ENCODE measurements at places on chromosomes 4 and X.

DNA sequence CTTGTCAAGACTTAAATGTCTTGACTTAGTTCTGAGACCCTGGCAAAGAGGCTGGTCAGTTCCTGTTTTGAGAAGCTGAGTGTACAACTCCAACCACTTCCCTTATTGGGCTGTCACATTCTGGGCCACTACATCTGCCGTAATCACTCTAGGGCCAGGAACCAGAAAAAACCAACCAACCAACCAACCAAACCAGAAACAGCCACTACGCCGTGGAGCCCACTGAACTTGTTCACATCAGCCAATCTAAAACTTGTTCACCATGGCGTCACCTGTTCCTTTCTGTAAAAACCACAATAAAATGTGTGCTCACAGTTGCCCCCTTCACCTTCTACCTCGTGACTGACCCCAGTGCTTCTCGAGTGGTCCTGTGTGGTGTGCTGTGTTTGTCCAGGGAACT lies 107.3 kb downstream of the JADE1 start:
- DNase-seq, result peak; percentile 92

- DNase-seq, result peak; percentile 36
Observed at GRCh38 chrX:100745806-100746537, 14.1 kb upstream of the SYTL4 start.

- no peak for DNase-seq
Observed at GRCh38 chr4:13703096-13703495, 75.6 kb upstream of the BOD1L1 start.

DNA sequence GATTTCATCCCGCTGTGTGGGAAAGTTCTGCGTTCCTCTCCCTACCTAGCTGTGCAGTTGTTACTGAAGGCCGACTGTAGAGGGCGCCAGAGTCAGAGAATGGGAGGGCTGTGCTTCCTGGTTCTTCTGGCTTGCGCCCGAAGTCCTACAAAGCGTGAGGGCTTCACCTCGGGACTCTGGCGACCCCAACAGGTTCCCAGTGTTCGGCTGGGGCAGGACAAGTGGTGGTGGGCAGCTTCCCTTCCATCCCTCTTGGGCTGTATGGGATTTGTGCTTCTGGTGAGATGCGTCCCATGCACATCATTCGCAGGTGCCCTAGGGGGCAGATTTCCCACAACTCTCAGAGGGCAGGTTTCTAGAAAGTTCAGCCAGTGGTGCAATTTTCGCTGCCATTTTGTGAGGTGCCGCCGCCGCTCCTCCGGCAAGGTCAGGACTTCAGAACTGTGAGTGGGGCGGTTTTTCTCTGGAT lies 27.3 kb downstream of the CT45A1 start:
- peak; percentile 75 for DNase-seq

GRCh38 chrX:15465896-15466651 lies 27.1 kb downstream of the PIR start:
- peak; percentile 22 for DNase-seq

DNA sequence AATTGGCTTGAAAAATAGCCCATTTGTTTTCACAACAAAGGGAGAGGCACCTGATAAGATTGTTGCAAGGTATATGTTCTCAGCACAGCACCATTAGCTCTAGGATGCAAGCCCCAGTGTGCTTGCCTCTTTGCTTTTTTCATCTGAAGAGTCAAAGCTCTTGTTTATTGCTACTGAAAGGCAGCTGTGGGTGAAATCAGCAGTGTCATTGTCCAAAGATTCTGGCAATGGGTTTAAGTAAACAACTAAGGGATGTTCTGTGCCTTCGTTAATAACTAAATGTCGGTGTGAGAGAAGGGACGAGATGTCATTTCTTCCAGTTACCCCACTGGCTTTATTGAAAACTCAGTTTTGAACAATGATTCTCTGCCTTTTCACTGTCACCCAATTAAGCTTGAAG lies 567.7 kb downstream of the KCNIP4 start:
- no peak for DNase-seq

GRCh38 chrX:41693024-41693423 lies 4.3 kb downstream of the GPR34 start:
- DNase-seq, result no peak

DNA sequence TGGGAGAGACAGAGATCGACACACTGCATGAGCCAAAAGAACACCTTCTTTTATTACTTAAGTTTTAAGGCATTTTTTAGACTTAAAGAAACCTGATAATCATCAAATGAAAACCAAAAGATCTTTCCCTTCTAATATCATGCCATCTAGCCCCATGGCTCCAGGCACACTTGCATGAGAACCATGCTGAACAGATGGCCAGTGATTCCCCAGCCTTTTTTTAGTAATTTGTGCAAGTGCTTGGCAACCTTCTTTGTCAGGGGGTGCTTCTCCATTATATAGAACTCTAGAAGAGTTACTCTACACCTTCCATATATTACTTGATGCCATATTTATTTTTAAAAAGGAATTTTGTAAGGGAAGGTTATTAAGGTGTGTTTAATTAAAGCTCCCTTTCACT lies 182.2 kb upstream of the TEX13C start:
- DNase-seq, result no peak

- no peak for DNase-seq
Observed at GRCh38 chr4:163167333-163167626, 590 bp upstream of the NAF1 start.

GRCh38 chr4:21290562-21290961 lies 590.3 kb downstream of the PACRGL start:
- no peak for DNase-seq

DNA sequence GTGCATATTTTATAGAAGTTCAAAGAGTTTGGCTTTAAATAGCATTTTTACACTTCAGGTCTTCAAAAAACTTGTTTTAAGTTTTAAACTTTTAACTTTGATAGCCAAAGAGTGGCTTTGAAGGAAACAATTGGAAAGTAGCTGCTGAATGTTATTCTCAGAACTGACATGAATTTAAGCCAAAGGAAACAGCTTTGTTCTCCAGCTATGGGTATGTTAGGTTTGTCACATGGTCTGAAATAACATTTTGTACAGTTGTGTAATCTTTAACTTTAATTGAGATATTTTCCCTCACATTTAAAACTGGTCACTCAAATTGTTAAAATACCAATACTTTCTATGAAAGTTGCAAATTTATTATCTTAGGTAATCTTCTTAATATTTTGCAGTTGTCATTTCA lies 564.7 kb downstream of the IL15 start:
- DNase-seq, result no peak

DNA sequence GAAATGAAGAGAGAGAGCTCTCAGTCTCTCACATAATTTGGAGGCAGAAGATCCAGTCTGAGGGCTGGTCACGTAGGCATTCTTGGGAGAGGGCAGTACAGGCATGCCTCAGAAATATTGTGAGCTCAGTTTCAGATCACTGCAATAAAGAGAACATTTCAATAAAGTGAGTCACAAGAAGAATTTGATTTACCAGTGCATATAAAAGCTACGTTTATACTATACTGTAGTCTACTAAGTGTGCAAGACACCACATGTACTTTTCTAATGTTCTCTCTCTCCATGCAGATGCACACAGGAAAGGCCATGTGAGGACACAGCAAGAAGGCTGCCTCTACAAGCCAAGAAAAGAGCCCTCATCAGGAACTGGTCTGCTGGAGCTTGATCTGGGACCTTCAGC lies 583.5 kb upstream of the FAT1 start:
- DNase-seq, result no peak

- no peak for DNase-seq
Observed at GRCh38 chr4:4320951-4321714, 31.1 kb downstream of the ZBTB49 start.

GRCh38 chr4:85907001-85907400 lies 432.1 kb downstream of the ARHGAP24 start:
- DNase-seq, result no peak

DNA sequence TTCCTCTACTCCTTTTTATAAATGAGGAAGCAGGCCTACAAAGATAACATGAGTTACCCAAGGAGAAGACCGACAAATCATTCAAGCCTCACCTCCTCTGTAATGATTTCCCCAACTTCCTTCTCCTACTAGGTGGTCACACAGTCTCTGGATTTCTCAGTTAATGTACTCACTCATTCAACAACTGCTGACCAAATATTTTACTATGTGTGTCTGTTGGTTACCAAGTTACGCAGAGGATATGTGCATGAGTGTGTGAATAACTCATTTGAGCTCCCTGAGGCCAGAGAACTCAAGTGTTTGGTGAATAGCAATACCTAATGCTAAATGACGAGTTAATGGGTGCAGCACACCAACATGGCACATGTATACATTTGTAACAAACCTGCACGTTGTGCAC lies 10.4 kb downstream of the CASK start:
- DNase-seq, result no peak

DNA sequence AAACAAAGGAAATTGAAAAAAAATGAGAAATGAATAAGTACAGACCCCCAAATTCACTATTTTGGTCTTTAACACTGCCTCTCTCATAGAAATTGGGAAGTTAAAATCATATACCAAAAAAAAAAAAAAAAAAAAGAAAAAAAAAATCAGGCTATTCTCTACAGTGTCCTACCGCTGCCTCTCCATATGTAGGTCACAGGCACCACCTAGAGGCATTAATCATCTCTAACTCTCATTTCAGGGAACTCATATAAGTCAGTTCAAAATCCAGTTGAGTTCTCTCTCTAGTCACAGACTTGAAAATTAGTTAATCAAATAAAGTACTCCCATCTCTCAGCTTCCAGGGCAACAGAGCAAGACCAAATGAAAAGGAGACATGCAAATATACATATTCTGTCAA lies 47.9 kb downstream of the COX18 start:
- peak; percentile 78 for DNase-seq

GRCh38 chr4:109821185-109821584 lies 5.6 kb downstream of the GAR1 start:
- no peak for DNase-seq

DNA sequence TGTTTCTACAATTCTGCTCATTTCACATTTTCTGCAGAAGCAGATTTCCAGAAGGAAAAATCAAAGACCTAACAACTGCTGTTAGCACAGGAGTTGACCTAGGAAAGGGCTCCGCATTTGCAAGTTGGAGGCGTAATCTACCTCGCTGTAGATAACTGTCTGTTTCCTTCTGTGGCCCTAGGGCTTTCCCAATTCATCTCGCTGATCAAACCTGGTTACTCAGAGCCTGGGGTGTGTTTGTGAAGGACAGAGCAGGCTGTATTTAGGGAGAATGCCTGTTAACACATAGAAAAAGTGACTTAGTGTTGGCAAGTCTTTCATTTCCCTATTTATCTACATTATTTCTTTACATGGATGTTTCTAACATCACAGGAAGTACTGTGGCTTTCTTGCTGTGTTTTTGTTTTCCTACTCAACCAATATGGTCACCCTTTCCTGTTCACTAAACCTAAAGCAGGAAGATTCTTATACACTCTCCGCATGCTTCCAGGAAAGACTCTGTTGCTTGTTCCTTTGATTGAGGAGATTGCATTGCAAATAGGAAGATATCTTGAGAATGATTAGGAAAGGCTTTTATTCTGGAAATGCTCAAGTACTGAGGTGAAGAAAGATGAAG lies 40.5 kb downstream of the AGA start:
- peak; percentile 5 for DNase-seq

- DNase-seq, result no peak
Observed at GRCh38 chr4:180190382-180190781, 2052.8 kb upstream of the TENM3 start.

DNA sequence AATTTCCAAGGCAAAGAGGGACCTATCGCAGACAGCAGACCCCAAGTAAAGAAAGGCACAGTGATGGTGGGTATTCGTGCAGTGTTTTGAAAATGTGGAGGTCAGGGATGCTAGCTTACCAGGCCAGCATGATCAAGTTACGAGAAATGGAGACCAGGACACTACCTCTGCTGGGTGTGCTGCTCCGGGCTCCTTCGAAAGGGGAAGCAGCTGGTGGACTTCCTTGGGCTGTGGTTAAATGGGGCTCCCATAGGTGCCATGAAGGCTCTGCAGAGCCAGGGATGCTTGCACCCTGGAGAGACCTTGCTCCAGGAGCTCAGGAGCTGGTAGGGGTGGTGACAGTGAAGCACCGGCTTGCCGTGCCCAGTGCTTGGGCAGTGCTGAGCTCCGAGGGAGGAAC lies 68.8 kb downstream of the TBL1X start:
- peak; percentile 22 for DNase-seq

DNA sequence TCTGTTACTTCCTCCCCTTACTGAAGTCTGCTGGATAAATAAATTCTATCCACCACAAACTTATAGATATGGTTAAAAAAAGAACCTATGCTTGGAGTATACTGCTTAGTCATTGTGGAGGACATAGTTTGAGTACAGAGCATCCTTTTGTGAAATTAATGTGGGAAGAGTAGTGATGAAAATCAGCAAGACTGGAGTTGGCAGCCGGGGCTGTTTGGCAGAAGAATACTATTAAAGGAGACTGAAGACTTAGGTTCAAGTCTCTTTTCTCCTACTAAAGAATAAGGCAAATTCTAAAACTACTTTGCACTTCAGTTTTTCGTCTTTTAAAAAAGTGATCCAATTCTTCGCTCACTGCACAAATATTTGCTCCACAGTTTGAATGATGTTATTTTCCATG lies 326.6 kb upstream of the ATOH1 start:
- no peak for DNase-seq

- DNase-seq, result no peak
Observed at GRCh38 chr4:86498863-86499166, 95.3 kb upstream of the PTPN13 start.

DNA sequence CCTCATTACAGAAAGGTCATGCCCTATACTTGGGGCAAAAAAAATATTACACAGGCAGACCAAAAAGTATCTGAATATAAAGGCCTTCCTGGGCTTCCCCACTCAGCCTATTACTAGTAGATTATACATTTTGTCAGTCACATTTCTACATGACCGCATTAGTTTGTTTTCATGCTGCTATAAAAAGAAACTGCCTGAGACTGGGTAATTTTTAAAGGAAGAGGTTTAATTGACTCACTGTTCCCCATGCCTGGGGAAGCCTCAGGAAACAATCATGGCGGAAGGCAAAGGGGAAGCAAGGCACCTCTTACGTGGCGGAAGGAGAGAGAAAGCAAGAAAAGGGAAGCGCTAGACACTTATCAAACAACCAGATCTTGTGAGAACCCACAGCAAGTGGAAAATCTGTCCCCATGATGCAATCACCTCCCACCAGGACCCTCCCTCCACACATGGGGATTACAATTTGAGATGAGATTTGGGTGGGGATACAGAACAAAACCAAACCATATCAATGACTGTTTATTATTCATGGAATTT lies 1312.0 kb downstream of the PCDH7 start:
- DNase-seq, result peak; percentile 37

DNA sequence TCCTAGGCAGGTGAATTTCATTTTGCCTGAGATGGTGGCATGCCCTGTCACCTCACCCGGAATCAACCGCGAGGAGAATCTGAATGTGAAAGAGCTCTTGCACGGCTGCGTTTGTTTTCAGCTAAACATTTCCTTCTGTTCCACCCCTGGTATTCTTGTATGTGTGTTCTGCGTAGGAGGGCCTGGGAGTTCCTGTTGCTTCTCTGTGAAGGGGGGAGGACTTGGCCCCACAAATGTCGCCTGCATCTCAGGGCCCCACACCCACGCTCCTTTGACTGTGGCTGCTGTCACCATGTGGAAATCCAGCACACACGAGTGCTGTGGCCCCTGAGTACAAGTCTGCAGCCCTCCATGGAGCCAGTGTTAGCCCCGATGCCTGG lies 45.8 kb upstream of the CLCN4 start:
- peak; percentile 69 for DNase-seq

- no peak for DNase-seq
Observed at GRCh38 chrX:119482041-119482440, 13.8 kb downstream of the SLC25A5 start.

- DNase-seq, result no peak
Observed at GRCh38 chr4:18007625-18008024, 13.9 kb downstream of the LCORL start.

- DNase-seq, result no peak
Observed at GRCh38 chr4:30932581-30932980, 212.4 kb downstream of the PCDH7 start.
